BE2C (cell line): ENCODE measurements at places on chromosomes 1 and 21.

- DNase-seq = no peak
Observed at GRCh38 chr1:6989212-6990159, 204.2 kb downstream of the CAMTA1 start.

GRCh38 chr1:172976222-172977041 is 74.3 kb downstream of the TNFSF18 start:
- DNase-seq = no peak

DNA sequence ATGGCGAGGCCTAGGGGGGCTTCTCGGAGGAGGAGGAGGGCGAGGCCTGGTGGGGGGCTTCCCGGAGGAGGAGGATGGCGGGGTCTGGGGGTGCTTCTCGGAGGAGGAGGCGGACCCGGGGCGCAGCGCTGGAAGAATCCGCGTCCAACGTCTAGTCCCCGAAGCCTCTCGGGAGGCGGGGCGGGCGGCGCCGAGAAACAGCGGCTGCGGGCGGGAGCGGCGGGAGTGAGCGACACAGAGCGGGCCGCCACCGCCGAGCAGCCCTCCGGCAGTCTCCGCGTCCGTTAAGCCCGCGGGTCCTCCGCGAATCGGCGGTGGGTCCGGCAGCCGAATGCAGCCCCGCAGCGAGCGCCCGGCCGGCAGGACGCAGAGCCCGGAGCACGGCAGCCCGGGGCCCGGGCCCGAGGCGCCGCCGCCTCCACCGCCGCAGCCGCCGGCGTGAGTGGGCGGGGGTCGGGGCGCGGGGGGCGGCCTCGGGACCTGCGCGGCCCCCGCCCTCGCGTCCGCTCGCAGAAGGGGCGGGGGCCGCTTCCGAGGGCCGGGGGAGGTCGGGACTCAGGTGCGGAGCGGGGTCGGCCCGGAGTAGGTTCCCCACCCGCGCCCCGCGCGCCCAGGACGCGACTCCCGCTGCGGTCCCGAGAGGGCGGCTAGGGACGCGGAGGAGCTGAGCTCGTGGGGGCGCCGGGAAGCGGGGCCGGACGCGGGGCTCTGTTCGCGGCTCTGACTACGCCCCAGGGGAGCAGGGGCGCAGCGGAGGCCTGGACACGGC is at the start of gene KLHL17:
TSS of gene KLHL17 (plus strand) at position 222 of the 769 bp plus-strand sequence. CDS start at position 332, 110 bp downstream.
- peak; percentile 91 for DNase-seq

- no peak for DNase-seq
Observed at GRCh38 chr1:182770232-182770631, 19.3 kb upstream of the NPL start.

DNA sequence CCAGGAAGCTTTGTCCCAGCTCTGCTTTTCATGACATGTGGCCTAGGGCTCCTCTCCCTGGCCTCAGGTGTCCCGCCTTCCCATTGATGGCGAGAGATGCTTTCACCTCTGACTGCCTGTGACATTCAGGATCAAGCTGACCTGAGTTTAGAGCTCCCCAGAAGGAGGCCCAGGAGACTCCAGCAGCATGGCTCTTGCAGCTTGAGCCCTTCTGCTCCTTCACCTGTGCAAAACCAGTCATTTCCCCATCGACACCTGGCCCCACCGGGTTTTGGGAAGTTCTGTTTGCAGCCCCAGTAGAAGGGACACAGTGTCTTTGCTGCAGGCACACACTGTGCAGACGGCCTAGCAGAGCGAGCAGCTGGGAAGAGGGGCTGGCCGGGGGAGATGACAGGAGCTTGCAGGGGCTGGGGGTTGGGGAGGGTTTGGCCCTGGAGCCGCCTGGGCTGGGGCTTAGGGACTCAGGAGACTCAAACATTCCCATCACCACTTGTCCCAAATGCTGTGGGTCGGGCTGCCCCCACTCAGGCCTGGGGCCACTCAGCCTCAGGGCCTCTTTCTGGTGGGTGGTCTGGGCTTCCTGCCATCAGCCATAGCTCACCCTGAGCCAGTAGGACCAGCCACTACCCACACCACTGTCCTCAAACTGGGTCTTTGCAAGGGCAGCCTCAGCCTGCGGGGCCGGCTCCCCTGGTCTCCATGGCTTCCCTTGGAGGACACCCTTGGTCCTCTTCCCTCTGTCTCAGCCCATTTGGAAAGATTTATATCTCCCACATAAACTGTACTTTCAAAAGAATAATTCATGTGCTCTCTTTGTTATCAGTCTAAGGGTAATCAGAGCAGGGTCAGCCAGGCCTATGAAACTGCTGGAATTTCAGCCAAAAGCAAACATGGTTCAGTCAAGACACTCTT is 3.8 kb upstream of the EDN2 start:
- DNase-seq = no peak

- DNase-seq = no peak
Observed at GRCh38 chr1:224785622-224786021, 143.9 kb upstream of the DNAH14 start.

- no peak for DNase-seq
Observed at GRCh38 chr1:74726063-74726462, 6.8 kb downstream of the CRYZ start.

GRCh38 chr1:153337980-153338853 is 10.4 kb downstream of the PGLYRP4 start:
- no peak for DNase-seq

DNA sequence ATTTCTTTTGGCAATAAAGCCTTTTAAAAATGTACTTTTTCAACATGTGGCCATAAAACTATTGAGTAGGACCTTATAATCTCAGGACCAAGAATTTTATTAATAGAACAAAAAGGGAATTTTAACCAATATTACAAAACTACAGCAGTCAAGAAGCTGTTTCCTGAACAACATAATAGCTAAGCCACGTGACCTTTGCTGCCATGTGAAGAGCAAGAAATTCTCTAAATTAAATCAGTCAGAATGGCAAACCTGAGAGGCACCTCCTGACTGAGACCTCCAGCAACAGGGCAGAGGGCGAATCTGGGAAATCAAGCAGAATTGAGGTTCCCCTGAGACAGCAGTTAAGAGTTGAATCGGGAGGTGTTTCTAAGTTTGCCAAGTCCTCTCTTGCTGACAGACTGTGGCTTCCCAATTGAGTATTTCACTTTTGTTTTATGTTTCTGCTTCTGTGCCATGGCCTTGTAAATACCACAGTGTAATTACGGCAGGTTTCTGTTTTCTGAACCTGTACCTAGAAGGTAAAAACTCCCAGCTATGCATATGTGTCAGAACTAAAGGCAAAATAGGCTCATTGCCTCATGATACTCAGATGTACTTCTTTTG is 358.4 kb downstream of the NTNG1 start:
- no peak for DNase-seq

GRCh38 chr21:43689556-43690337 is 29.2 kb upstream of the PDXK start:
- no peak for DNase-seq

- DNase-seq = no peak
Observed at GRCh38 chr1:79325705-79326104, 319.2 kb upstream of the ADGRL4 start.

DNA sequence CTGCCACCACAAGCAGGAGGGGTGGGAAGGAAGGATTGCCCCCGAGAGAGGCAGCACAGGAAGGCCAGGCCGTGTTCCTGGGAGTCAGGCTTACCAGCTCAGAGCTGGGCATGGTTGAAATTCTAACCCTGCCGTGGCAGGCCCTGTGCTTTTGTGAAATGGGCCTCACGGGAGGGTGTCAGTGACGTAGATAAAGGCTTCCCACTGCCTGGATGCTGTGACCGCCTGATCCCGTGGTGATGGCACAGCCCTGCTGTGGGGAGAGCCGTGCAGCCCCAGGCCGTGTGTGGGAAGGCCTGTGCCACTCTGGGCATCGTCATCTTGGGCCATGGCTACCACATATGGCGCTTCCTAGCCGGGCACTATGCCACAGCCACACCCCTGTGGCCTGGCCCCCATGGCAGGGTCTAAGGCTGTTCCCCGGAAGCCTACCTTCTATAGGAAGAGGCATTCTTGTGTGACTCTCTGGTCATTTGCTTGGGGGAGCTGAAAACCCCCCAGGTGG is 161.3 kb downstream of the PCBP3 start:
- DNase-seq = no peak

DNA sequence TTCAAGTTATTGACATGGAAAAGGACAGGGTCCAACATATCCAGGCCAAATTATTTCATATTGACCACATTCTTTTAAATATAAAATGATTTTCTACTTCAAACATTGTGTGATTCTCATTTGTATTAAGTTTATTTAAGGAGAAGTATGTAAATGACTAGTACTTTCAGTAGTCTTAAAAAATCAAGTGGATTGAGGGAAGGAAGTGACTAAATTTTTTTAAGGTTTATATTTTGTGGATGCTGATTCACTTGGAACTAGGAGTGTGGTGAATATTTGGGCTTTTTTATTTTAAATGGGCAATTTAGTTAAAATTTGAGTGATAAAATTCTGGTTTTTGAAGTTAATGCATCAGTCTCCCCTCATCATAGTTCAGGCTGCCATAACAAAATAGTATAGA is 10.1 kb downstream of the PRRC2C start:
- DNase-seq = no peak

GRCh38 chr1:45530632-45531135 is 9.0 kb upstream of the PRDX1 start:
- DNase-seq = no peak
